A673 (cell line): ENCODE measurements at places on chromosomes 5 and 9. TPM values are rescaled to one million over a fixed set of nuclear protein-coding genes. Genes with fewer than 3 reads are reported as not detected.
A peak's percentile ranks its signal among the peaks of the same experiment; 100 is the strongest.

DNA sequence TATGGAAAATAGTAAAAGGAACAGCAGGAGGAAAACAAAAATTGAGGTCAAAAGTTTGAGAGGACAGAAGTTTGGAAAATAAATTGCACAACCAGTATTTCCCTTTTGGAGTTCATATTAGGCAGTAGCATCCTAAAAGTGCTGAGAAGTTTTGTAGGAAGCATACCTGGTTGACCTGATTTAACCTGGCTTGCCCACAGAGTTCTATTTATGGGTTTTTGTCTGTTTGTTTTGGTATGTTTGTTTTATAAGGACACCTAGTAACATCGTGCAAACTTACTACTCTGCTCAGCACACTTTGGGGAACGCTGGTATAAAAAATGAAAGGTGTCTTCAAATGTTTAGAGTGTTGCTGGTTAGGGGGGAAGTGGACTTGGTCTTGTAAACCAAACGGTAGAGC is 15.1 kb downstream of the ADRB2 start:
- DNase-seq, result no peak
- H3K4me1 ChIP-seq, result no peaks in the 10 kb centered on the region
- H3K4me3 ChIP-seq, result no peak overlapping the region
- H3K36me3 ChIP-seq, result no peaks in the 10 kb centered on the region

DNA sequence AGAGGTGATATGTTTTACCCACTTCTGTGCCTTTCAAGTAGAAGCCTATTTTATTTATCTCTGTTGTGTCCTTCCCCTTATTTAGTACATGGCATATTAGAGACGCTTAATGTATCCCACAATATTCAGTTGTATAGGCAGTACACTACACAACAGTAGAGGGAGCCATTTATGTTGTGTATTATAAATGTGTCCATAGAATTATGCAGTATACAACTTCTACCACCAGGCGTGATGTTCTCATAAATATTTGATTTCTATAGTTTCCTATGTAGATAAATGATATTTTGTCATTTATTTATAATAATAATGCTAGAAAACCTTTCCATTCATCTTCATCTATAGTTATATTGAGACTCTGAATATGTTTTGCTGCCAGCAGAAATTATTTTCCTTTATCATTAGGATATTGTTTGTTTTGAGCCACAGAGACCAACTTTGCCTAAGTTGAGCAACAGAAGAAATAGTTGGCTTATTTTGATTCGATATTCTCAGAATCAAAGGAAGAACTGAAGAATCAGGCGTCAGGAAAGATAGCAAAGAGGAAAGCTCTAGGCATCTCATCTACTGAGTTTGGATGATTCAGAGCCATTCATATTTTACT is 81.7 kb downstream of the ADAMTS19 start:
- H3K36me3 ChIP-seq, result no peaks in the 10 kb centered on the region
- peak; percentile 57 for DNase-seq
- H3K27me3 ChIP-seq, result no peaks in the 10 kb centered on the region
- H3K4me3 ChIP-seq, result no peak overlapping the region
- H3K4me1 ChIP-seq, result no peaks in the 10 kb centered on the region

- no peaks in the 10 kb centered on the region for H3K4me1 ChIP-seq
- no peaks in the 10 kb centered on the region for H3K36me3 ChIP-seq
- H3K4me3 ChIP-seq, result no peak overlapping the region
- no peak overlapping the region for H3K27ac ChIP-seq
These were observed 152.5 kb downstream of the ADAMTS6 start for GRCh38 chr5:65329266-65329665.

- H3K4me1 ChIP-seq, result no peaks in the 10 kb centered on the region
- no peak overlapping the region for H3K27ac ChIP-seq
- peaks cover 6% of the 10 kb centered on the region for H3K27me3 ChIP-seq
- no peaks in the 10 kb centered on the region for H3K36me3 ChIP-seq
These were observed 294.1 kb downstream of the ATPSCKMT start for GRCh38 chr5:9955586-9955985.

GRCh38 chr9:99808454-99808853 is 13.2 kb upstream of the NR4A3 start:
- DNase-seq, result no peak
- peaks cover 24% of the 10 kb centered on the region for H3K4me1 ChIP-seq
- H3K27ac ChIP-seq, result no peak overlapping the region
- no peaks in the 10 kb centered on the region for H3K36me3 ChIP-seq

- peaks cover 47% of the 10 kb centered on the region for H3K4me1 ChIP-seq
- H3K27ac ChIP-seq, result no peak overlapping the region
- H3K36me3 ChIP-seq, result no peaks in the 10 kb centered on the region
- H3K4me3 ChIP-seq, result no peak overlapping the region
- no peak for DNase-seq
These were observed 1.5 kb downstream of the TNFAIP8 start for GRCh38 chr5:119357270-119357669.

Gene CFAP157
- total RNA-seq, result not detected in 2 replicates

Gene CARTPT
- total RNA-seq, result not detected in 2 replicates

Gene GPBP1
- total RNA-seq, result 85.5 and 86.4 TPM in 2 replicates

Gene SLIT3
- not detected in 2 replicates for total RNA-seq

Gene OLFML2A
- total RNA-seq, result 1.4 and 2.9 TPM in 2 replicates

Gene RNF224
- 0.17 TPM in 1 of 2 replicates, not detected in the other for total RNA-seq
